ENCODE measurements at places on chromosomes 3 and 15.

DNA sequence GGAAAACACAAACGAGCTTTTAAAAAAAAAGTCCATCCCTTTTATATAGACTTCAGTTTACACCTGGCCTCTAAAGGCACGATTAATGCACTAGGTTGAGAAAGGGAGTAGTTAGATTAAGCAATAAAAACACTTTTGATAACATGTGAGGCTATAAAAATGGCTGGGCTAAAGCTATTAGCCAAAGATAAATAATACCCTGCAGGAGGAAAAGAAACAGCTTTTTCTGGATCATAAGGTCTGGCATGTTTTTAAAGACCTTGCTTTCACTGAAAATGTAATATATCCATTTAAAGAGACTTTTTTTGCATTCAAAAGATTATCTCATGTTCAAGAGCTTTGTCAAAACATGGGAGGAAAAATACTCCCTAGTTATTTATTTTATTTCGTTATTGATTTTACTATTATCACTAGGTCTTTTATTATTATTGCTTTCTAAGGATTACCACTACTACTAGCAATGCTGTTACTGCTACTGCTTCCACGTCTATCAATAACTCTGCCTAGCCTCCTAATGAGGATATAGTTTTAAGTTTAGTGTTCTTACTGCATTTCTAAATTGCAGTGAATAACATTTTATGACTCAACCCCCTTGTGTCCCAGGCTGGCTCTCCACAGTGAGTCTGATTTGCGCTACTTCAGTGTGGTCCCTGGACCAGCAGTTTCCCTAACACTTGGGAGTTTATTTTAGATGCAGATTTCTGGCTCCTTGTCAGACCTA lies 93.4 kb downstream of the THRB start:
- DNase-seq, result no peak

DNA sequence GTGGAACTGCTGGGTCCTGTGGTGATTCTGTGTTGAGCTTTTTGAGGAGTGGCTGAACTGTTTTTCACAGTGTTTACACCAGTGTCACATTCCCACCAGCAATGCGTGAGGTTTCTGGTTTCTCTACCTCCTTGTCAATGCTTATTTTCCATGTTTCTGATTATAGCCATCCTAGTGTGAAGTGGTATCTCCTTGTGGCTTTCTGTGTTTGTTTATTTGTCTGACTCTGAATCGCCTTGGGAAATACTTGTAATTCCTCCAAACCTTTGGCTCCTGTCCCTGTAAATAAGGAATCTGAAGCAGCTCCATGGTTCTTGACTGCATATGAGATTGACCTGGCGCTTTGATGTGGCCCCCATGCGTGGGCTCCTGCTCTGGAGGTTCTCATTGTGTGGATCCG lies 20.6 kb downstream of the FAN1 start:
- DNase-seq, result no peak

DNA sequence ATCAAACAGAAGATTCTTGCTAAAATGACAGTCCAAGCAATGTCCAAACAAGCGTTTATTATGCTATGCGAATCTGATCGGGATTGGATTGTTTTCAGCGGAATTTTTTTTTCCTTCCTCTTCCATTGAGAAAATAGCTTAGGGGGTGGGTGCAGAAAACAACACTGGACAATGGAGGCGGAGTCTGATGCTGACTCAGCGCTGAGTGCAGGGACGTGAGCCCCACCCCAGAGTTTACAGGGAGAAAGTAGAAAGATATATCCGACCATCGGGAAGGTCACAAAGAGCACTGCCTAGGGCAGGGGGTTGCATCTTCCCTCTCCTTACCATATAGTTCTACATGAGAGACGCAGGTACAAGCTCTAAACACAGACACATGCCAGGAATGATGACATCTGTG lies 117.0 kb downstream of the FOXP1 start:
- DNase-seq, result no peak

DNA sequence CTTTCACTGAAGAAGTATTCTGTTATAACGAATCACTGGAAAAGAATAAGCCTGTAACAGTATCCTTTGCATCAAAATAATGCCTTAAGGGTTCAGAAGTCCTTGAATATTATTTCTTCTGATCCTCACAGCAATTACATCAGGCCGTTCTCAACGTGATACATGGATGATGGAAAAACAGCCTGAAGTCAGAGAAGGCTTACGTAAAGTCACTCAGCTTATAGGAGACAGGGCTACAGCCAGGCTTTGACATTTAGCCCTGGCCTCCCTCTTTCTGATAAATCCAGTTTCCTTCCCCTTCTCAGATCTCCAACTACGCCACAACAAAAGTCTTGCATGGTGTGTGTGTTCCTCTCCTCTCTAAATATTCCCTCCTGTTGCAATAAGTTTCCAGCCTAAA lies 131.9 kb downstream of the ANO10 start:
- no peak for DNase-seq

GRCh38 chr3:69675786-69676530 lies 63.3 kb upstream of the MITF start:
- peak; percentile 27 for DNase-seq

DNA sequence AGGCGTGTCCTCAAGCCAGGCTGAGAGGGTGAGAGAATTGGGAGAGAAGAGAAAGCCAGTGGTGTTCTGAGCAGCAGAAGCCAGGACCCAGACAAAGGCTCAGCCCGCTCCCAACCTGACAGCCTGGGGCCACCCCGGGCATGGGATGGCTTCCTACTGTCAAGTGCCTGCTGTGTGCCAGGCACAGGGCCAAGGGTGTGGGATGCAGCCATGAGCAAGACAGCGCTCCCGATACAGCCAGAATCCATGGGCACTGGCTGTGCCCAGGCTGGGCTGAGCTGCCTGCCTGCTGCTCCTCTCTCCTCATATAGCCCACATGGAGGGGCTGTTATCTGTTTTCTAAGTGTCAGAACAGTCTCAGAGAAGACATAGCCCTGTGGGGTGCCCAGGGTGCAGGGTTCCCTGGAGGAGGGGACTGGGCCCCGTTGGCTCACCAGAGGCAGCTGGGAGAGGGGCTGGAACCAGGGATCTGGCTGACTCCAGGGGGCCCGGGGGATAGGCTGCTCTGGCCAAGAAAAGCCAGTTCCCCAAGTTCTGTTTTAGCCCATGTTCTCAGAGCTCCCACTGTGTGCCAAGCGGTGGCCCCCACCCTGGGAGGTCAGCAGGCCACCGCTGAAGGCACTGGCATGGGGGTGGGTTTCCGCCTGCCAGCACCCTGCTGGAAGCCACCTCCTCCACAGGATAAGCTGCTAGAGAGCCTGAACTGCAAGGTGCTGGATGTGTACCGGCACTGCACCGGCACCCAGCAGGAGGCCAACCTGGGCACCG lies 39.0 kb downstream of the CFAP100 start:
- no peak for DNase-seq

DNA sequence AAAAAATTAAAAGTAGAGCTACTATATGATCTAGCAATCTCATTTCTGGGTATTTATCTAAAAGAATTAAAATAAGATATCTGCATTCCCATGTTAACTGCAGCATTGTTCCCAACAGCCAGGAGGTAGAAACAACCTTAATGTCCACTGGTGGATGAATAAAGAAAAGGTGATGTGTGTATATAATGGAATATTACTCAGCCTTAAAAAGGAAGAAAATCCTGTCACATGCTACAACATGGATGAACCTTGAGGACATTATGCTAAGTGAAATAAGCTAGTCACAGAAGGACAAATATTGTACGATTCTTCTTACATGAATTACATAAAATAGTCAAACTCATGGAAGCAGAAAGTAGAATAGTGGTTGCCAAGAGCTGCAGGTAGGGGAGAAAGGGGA lies 119.4 kb upstream of the BHLHE40 start:
- DNase-seq, result no peak

DNA sequence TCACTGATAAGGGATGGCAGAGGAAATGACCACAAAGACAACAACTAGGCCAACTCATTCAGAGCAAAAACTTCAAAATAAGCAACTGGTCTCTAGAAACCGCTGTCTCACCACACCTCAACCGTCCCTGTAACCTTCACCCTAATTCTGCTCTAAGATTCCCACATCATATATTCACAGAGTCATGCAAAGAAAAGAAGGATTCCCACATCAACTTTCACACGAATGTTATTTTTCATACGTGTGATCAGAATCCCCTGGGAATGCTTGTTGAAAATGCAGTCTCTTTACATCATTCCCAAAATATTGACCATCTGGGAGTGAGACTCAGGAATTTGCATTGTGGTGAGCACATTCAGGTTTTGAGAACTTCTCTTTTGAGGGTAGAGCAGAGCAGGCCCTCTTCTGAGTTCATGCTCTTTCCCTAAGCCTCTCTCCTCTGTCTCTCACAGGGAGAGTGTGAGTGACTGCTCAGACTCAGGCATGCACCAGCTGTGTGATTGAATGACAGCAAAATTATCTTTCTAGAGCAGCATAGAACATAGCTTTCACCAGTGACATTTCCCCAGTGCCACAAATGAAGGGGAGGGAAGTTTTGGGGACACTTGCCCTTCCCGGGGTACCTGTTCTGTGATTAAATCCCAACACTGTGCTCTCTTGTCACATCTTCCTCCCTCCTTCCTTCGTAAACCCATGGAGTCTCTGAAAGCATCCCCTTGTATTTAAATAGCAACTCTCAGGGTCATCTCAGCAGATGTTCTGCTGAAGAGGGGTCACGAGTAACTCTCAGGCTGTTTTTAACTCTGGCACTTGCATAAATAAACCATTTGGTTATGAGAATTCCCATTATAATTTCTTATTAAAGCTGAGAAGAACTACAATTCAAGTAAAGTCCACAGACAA lies 170.9 kb downstream of the PLCL2 start:
- no peak for DNase-seq

- DNase-seq, result no peak
These were observed 11.1 kb downstream of the SIAH2 start for GRCh38 chr3:150751781-150752263.

GRCh38 chr15:79858469-79858868 lies 38.3 kb downstream of the MTHFS start:
- no peak for DNase-seq

- DNase-seq, result no peak
These were observed 30.2 kb downstream of the DAG1 start for GRCh38 chr3:49500205-49500731.

- DNase-seq, result peak; percentile 11
These were observed at the start of gene SCN5A for GRCh38 chr3:38649500-38650247. TSS of gene SCN5A (minus strand) at chr3:38649687. CDS start at chr3:38633307, 16,380 bp downstream.

DNA sequence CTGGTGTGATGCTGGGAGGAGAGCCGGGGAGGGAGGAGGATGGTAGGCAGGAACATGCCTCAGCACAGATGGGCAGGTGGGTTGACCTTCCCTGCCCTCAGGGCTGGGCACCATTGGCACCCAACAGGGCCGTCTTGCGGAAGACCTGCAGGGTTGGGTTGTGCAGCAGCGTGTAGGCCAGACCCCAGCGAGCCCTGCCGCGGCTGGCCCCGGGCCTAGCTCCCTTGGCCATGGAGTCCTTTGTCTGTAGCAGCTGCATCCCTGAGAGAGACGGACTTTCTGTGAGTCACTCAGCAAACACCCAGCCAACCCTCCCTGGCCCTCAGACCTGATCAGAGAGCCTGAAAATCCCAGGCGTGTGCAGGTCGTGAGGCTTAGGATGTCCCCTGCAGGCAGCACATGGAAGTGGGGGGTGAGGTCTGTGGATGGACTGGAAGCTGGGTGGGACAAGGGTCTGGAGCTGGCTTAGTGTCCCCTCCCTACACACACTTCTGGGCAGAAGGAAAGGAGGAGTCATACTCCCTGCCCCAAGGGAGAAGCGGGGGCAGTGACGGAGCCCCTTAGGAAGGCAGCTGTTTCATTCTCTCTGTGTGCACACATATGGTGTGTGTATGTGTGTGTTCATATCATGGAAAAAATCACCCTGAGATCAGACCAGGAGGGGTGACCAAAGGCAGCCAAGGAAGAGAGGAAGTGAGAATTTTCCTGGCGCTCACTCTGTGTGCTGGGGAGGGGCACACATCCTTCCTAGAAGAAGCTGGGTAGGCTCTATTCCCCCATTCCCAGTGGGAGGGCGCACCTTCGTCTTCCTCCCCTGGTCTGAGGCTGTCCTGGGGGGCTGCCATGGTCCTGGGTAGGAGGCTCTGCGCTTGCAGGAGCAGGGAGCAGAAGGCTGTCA lies 6.7 kb downstream of the ISLR start:
- DNase-seq, result no peak

GRCh38 chr3:180352261-180352660 lies 249.7 kb upstream of the TTC14 start:
- DNase-seq, result no peak

GRCh38 chr3:172332256-172333041 lies 115.8 kb downstream of the GHSR start:
- peak; percentile 26 for DNase-seq

- DNase-seq, result no peak
These were observed 221.2 kb downstream of the SNRPN start for GRCh38 chr15:25175789-25176615.

DNA sequence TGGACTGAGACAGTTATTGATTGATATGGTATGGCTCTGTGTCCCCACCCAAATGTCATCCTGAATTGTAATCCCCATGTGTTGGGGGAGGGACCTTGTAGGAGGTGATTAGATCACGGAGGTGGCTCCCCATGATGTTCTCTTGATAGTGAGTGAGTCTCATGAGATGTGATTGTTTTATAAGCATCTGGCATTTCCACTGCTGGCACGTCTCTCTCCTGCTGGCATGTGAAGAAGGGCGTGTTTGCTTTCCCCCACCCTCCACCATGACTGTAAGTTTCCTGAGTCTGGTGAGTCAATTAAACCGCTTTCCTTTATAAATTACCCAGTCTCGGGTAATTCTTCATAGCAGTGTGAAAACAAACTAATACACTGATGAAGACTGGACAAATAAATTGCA lies 105.6 kb upstream of the MELTF start:
- DNase-seq, result no peak

DNA sequence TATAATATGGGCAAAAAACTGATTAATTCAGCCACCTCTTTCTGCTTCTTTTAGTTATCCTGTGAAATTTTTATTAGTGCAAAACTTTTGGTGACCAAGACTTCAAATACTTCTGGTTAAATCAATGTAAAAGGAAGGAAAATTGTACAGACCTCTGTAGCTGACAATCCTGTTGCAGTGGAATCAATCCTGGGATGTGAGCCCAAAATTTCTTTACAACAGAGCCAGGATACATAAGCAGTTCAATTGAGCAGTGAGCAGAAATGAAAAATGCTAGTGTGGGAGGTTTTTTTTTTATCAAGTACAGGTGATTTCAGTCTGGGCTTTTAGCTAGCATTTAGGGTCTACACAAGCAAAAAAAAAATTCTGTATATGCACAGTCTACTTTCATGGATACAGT lies 398.0 kb downstream of the OTOL1 start:
- DNase-seq, result no peak

DNA sequence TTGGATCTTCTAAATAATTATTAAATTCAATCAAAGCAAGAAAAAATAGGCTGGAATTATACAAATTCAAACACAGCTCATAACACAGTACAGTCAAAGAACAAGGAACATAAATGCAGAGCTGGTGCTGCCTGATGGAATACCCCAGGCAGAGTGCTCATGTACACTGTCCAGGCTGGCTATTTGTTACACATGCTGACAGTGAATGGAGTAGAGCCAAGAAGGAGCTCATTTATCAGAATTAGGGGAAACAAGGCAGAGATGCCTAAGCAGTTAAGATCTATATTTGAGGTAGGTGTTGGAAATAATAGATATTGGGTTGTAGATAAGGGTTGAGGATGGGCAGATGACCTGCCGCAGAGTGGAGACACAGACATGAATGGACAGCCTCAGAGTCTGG lies 788.2 kb upstream of the ARPP21 start:
- DNase-seq, result no peak

GRCh38 chr3:134161898-134162615 lies 88.6 kb downstream of the RYK start:
- no peak for DNase-seq

- no peak for DNase-seq
These were observed 90.2 kb downstream of the LINGO1 start for GRCh38 chr15:77542491-77543001.

GRCh38 chr3:141064255-141064926 lies 13.2 kb downstream of the SPSB4 start:
- DNase-seq, result no peak
